ENCODE measurements at places on chromosomes 5 and 9. TPM values are rescaled to one million over a fixed set of nuclear protein-coding genes. Genes with fewer than 3 reads are reported as not detected.

- no peak for DNase-seq
Measured at GRCh38 chr9:107025260-107026035, 162.5 kb downstream of the ZNF462 start.

SECISBP2 gene
- 49.4 TPM for total RNA-seq

SSBP2 gene
- 25.7 TPM for total RNA-seq

DNA sequence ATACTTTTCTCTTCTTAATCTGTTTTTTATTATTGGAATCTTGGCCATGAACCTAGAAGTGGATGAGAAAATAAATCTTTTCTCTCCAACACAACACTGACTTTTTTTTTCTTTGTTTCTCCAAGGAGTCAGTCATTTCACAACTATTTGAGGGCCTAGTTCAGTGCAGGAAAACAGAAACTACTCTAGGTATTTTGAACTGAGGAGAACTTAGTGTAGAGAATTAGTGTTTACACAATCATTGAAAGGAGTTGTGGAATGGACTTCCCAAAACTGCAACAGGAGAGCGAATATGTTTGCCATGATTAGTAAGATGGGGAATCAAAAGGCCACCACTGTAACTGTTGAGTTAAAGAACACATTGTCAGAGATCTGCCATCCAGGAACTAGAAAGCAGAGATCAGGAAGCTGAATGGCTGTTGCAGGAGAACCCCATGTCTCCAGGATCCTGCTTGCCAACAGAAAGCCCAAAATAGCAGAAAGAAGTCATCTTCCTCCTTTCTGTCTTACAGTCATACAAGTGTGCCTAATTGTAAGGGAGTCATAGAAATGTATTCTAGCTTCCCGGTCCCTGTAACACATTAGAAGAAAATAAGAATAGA lies 20.3 kb upstream of the PCDH1 start:
- no peak for DNase-seq

ESM1 gene
- not detected for total RNA-seq

GRCh38 chr5:24633715-24634325 lies 11.0 kb downstream of the CDH10 start:
- no peak for DNase-seq

EDIL3 gene
- total RNA-seq, result 38.1 TPM

GRM6 gene
- not detected for total RNA-seq

All from left colon (tissue), 2 donors.